ENCODE measurements at places on chromosomes 1 and 21. TPM values are rescaled to one million over a fixed set of nuclear protein-coding genes. Genes with fewer than 3 reads are reported as not detected.

ACKR1 gene
- total RNA-seq: 1.00 TPM

DNA sequence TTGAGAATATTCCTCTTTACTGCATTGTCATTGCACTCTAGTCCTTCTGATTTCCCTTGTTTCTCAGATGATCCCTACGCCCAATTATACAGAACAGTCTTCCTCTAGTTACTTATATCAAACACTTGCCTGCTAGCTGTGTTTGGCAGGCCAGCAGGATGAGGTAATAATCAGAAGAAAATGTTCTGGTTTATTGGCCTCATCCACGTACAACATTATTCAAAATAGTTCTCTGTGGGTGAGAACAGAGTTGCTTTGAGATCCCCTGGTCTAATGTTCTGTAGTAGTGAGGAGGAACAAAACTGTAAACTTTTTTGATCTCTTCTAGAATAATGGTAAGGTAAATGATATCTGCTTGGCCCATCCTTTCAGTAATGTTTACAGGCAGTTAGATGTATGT lies 22.3 kb upstream of the C1orf105 start:
- DNase-seq: peak; percentile 49
- H3K4me1 ChIP-seq: peaks cover 33% of the 10 kb centered on the region
- peak overlapping the region; percentile 76 for H3K27ac ChIP-seq
- H3K27me3 ChIP-seq: no peaks in the 10 kb centered on the region
- no peaks in the 10 kb centered on the region for H3K36me3 ChIP-seq
- no peak overlapping the region for H3K4me3 ChIP-seq

DNA sequence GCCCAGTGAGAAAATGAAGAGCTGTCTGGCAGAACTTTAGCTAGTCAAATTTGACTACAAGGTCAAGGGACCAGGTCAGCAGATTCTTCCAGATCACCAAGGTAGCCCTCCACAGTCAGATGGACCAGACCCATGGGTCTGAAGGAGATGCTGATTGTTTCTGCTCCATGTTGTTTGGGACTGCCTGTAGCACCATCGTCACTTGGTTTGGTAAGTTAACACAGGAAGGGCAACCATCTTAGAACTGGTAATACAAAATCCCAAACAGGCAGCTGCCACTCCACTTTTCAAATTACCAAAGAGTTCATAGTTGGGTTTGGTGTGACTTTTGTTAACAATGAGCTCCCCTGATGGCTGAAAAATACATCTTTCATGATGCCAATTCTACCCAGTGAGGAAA lies 9.0 kb downstream of the ITPKB start:
- no peak overlapping the region for H3K27ac ChIP-seq
- H3K4me1 ChIP-seq: no peaks in the 10 kb centered on the region
- no peak for DNase-seq
- no peaks in the 10 kb centered on the region for H3K27me3 ChIP-seq
- H3K4me3 ChIP-seq: no peak overlapping the region

DNA sequence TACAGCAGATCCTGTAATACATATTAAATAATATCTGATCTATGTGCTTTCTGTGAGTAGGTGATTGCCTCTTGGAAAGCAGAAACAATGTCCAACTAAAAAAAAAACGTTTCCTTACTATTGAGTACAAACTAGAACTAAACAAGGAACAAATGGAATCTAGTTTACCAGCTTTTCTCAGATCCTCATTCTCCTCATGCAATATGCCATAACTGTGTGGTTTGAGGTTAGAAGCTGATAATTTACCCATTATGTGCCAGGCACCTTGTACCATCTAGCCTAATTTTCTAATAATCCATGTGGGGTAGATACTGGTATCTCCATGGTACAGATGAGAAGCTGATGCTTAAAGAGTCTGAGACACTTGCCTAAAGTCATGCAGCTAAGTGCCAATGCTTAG lies 154.7 kb downstream of the PTGER3 start:
- H3K27ac ChIP-seq: no peak overlapping the region
- H3K4me3 ChIP-seq: no peak overlapping the region
- no peaks in the 10 kb centered on the region for H3K27me3 ChIP-seq
- no peaks in the 10 kb centered on the region for H3K4me1 ChIP-seq
- no peak for DNase-seq
- H3K36me3 ChIP-seq: no peaks in the 10 kb centered on the region

DNA sequence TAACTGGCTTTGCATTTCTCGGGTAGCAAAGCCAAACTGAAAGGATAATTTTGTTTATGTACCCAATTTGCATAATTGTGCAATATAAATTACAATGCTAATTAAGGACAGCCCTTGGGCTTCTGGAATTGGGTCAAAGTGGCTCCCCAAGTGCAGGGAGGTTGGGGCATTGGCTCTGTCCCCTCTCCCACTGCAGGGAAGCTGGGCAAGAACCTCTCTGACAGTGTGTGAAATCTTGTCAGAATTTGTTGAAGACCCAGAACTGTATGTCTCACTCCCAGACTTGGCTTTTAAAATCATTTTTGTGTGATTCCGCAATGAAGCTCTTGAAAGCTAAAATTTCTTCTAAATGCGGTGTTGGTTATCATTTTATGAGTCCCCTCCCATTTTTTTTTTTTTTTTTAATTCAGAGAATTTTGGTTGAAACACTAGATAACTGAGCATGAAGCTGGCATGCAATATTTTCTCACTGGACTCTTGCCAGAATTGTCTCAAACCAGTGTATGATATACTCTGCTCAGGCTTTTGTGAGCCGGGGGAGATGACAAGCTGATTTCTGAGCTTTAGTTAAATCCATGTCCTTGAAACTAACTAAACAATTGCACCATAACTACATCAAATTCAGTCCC lies 878.9 kb upstream of the CXADR start:
- H3K36me3 ChIP-seq: no peaks in the 10 kb centered on the region
- H3K4me3 ChIP-seq: no peak overlapping the region
- no peak for DNase-seq
- no peaks in the 10 kb centered on the region for H3K27me3 ChIP-seq
- no peaks in the 10 kb centered on the region for H3K4me1 ChIP-seq
- H3K27ac ChIP-seq: no peak overlapping the region

TXNIP gene
- total RNA-seq: 157 TPM

DNA sequence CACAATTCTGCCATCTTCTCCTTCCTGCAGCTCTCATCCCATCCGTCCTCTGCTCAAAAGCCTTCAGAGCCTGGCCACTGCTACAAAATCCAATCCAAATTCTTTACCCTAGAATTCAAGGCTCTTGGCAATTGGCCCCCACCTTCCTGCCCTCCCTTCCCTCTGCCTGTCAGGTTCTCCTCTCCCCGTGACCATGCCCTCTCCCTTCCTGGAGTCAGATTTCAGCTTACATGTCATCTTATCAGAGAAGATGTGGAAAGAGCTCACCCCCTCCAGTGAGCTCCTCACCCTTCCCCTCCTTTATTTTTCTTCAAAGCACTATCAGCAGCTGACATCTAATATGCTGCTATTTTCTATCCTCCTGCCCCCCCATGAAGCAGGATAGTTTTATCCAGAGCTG lies 86.9 kb downstream of the GRIK3 start:
- H3K27ac ChIP-seq: no peak overlapping the region
- H3K27me3 ChIP-seq: no peaks in the 10 kb centered on the region
- H3K36me3 ChIP-seq: no peaks in the 10 kb centered on the region
- H3K4me1 ChIP-seq: no peaks in the 10 kb centered on the region
- H3K4me3 ChIP-seq: no peak overlapping the region

- H3K36me3 ChIP-seq: peaks cover 3% of the 10 kb centered on the region
- no peak overlapping the region for H3K4me3 ChIP-seq
- H3K27ac ChIP-seq: no peak overlapping the region
- no peaks in the 10 kb centered on the region for H3K27me3 ChIP-seq
Measured at GRCh38 chr1:27427816-27428315, 35.4 kb downstream of the GPR3 start.

- DNase-seq: no peak
- H3K4me1 ChIP-seq: no peaks in the 10 kb centered on the region
- H3K27me3 ChIP-seq: no peaks in the 10 kb centered on the region
- no peaks in the 10 kb centered on the region for H3K36me3 ChIP-seq
- H3K27ac ChIP-seq: no peak overlapping the region
- no peak overlapping the region for H3K4me3 ChIP-seq
Measured at GRCh38 chr1:37162059-37162458, 127.7 kb upstream of the GRIK3 start.

DNA sequence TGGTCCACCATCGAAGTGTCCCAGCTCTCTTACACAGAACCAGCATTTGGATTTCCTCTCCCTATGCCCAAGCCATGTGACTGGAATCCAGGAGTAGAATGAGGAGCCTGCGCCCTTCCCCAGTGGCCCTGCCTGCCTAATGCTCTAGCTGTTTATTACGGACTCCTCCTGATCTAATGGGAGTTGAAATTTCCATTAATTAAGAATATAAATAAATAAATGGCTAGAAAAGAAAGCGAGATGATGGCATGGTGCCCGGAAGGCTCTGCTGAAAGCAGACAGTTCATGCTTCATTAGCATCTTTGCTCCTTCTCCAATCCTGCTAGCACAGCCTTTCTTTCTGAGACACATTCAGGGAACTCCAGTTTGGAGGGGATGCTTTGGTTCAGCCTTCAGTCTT lies 216.2 kb downstream of the SEC16B start:
- no peaks in the 10 kb centered on the region for H3K27me3 ChIP-seq
- no peak overlapping the region for H3K27ac ChIP-seq
- no peak overlapping the region for H3K4me3 ChIP-seq

FMOD gene
- not detected for total RNA-seq

LRRC40 gene
- total RNA-seq: 18.3 TPM

GRCh38 chr1:52913537-52913936 lies 8.0 kb downstream of the ECHDC2 start:
- H3K27me3 ChIP-seq: no peaks in the 10 kb centered on the region
- no peak overlapping the region for H3K27ac ChIP-seq
- no peaks in the 10 kb centered on the region for H3K36me3 ChIP-seq
- no peak overlapping the region for H3K4me3 ChIP-seq

GRCh38 chr1:14323568-14324247 lies 274.8 kb upstream of the KAZN start:
- no peak overlapping the region for H3K4me3 ChIP-seq
- peaks cover 4% of the 10 kb centered on the region for H3K4me1 ChIP-seq
- no peak overlapping the region for H3K27ac ChIP-seq
- no peak for DNase-seq
- H3K27me3 ChIP-seq: no peaks in the 10 kb centered on the region
- no peaks in the 10 kb centered on the region for H3K36me3 ChIP-seq

DNA sequence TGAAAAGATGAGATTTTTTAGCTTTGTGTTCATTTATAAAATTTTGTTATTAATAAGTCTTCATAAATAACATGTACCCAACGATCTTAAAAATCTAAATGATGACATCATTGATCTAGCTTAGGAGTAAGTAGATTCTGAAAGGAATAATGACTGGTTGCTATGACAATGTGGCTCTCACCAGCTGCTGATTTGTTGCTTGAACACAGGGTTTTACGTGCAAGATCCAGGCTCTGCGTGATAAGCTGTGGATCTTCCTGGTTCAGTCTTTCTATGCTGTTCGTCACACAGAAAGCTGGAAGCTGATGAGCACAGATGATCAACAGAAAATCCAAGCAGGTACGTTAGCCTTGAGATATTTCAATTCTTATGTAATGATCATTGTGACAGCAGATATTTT lies 49.1 kb upstream of the C1orf146 start:
- H3K4me1 ChIP-seq: no peaks in the 10 kb centered on the region
- no peak overlapping the region for H3K4me3 ChIP-seq
- H3K27ac ChIP-seq: no peak overlapping the region

DCST2 gene
- 0.34 TPM for total RNA-seq

GRCh38 chr1:211126622-211127021 lies 7.3 kb downstream of the KCNH1 start:
- no peak overlapping the region for H3K4me3 ChIP-seq
- H3K27me3 ChIP-seq: no peaks in the 10 kb centered on the region
- H3K27ac ChIP-seq: no peak overlapping the region
- no peaks in the 10 kb centered on the region for H3K4me1 ChIP-seq
- H3K36me3 ChIP-seq: no peaks in the 10 kb centered on the region

LAMC2 gene
- total RNA-seq: 13.9 TPM

DNA sequence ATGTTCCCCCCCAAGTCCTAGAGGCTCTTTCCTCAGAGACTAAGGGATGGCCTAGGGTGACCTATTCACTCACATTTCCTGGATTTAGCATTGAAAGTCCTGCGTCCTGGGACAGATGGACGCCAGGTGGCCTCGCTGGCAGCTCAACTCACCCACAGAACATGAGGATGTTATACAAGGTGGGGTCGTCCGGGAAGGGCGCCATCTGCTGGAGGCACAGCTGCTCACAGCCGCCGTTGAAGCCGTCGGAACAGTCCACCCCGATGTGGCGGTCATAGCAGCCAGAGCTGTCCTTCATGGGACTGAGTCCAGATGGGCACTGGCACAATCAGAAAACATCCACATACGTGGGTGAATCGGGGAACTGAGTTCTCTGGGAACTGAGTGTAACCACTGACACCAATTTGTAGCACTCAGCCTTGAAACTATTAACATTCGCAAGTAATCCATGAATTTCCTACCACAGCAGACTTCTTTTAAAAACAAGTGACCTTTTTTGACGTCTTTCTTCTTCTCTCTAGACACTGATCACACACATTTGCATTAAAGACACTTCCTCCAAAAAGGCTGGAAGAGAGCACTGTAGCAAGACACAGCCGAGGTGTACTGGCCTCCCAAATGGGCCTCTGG lies 215.4 kb downstream of the ASTN1 start:
- H3K4me1 ChIP-seq: no peaks in the 10 kb centered on the region
- no peak overlapping the region for H3K4me3 ChIP-seq
- no peak overlapping the region for H3K27ac ChIP-seq
- H3K27me3 ChIP-seq: no peaks in the 10 kb centered on the region

DNA sequence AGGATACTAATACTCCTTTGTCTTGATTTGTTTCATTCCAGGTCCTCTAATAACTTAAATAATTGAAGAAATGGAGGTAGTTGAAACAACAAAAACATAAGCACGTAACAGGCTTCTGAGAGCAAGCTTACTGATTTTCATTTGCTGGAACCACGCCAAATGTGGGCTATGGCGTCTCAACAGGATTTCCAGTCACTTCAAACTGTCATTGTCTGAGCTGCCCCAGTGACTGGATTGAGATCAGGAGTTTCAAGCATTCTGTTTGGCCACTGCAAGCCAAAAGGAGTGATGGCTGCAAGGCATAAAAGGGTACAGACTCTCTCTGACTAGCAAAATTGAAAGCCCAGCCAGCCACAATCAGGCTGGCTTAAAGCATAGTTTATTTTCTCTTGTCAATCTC lies 289.9 kb downstream of the DPYD start:
- no peak overlapping the region for H3K4me3 ChIP-seq
- no peaks in the 10 kb centered on the region for H3K36me3 ChIP-seq
- no peak overlapping the region for H3K27ac ChIP-seq
- H3K27me3 ChIP-seq: no peaks in the 10 kb centered on the region

DNA sequence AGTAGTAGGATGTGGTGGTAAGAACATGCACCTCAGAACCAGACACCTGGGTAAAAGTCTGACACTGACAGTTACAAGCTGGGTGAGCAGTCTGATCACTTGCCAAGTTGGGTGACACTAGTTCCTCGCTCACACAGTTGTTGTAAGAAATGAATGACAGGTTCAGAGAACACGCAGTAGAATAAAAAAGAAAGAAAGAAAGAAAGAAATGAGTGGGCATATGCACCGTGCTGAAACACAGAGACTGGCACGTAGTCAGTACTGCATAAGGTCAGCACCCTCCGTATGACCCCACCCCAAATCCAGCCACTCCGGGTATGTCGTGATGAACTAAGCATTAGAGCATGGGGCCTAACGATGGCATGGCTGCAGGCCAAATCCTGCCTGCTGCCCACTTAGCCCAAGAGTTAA lies 90.6 kb downstream of the GLUL start:
- H3K4me1 ChIP-seq: no peaks in the 10 kb centered on the region
- no peak overlapping the region for H3K4me3 ChIP-seq
- H3K27ac ChIP-seq: no peak overlapping the region
- no peak for DNase-seq

CROCC gene
- total RNA-seq: 15.9 TPM

All from astrocyte (in vitro differentiated cells and primary cell).